ENCODE measurements at places on chromosomes 6 and 20.

DNA sequence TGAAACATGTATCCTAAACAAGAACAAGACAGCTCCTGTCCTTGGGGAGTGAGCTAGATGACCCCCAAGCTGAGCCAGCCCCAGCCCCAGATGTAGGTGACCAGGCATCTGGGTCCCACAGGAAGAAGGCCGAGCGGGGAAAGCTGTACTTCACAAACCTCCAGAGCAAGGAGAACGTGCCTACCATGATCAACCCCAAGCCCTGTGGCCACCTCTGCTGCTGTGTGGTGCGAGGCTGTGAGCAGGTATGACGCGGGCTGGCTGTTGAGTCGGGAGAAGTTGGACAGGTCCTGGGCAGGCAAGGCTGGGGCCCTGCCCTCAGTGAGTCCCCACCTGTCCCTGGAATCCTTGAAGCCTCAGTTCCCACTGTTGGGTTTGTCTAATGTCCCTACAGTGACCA is 11.4 kb upstream of the CAPN11 start:
- DNase-seq: no peak

- DNase-seq: no peak
Observed at GRCh38 chr6:37204014-37204751, 34.2 kb downstream of the PIM1 start.

DNA sequence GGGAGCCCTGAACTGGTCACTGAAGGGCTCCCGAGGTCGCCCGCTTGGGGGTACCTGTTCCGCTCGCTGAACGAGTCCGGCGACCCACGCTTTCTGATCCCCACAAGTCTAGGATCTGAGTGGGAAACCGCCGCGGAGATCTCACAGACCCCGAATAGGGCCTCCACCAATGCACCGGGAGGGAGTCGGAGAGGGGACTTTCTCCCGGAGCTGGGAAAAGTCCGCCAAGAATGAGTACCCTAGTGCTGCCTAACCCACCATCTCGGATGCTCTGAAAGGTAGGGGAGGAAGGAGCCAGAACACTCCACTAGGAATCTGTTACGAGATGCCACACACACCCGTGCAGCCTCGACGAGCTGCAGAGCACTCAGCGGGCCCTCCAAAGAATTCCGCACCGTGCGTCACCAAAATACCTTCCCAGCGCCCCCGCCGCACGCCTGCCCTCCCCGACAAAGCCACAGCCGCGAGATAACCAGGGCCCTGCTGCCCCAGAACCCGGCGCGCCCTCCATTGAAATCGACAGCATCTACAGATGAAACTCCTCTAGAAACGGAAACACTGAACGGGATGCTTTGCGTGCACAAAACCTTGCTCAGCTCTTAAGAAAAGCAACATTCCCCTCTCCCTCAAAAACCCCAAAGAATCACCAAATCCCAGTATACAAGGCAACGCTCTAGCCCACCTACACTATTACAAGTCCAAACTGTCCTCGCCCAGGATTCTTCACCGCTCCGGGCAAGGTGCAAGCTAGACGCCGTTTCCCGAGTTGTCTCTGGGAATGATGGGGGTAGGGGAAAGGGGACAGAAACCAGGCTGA is 686 bp downstream of the COL12A1 start:
- DNase-seq: no peak

DNA sequence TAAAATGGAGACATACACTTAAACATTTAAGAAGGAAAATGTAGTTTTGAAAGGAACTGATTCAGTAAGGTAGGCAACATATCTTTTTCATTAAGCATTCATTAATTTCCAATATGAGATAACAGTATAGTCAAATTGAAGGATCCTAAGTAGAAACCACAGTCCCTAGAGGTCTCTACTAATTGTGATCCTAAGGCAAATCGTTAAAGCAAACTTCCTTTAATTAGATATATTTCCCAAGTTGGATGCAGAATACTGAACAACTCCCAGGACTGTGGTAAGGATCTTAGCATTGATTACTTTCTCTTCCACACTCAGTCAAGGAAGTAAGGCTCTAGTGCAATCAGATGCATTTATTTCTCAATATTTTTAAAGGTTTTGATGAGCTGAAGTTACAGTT is 604.1 kb upstream of the GJE1 start:
- DNase-seq: no peak

DNA sequence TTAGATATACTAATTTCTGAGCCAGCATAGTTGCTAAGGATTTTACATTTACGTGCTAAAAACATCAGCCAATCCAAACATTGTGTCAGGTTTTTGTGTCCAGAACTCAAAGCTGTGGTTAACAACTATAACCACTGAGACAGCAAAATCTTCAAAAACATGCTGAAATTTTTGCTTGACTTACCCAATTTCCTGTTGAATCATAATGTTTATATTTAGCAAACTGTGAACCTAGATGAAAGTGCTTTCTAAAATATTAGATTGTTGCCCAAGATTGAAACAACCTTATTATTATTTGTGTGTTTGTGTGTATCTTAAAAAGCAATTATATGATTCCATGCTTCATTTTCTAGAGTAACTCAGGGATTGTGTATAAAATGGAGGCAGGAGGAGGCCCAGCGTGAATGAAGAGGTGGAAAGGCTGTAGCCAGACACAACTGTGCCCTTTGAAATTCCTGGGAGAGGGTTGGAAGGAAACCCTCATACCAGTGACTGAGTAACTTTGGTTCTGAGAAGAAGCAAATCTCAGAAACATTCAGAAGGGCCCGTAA is 48.0 kb downstream of the ARMC2 start:
- no peak for DNase-seq

GRCh38 chr20:59207742-59208357 is 44.2 kb downstream of the ZNF831 start:
- peak; percentile 59 for DNase-seq

GRCh38 chr20:2179949-2180348 is 78.3 kb downstream of the STK35 start:
- DNase-seq: no peak

GRCh38 chr6:6714118-6714897 is 125.8 kb downstream of the LY86 start:
- no peak for DNase-seq

GRCh38 chr6:130826442-130827246 is 562 bp upstream of the SMLR1 start:
- DNase-seq: no peak

DNA sequence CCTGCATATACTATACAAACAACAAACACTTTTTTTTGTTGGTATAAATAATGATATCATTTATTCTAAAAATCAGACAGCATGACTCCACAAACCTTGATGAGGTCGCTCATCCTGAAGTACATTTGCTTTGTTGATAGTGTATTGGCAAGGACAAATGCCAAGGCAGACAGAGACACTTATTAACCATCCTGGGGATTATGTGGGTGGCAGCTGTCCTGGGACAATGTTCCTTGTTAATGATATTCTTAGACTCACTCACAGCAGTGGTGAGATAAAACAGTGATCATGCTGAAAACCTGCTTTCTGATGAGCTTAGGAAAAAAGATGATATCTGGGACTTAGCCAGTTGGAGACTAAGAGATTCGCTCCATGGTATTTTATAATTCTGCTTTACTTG is 85.4 kb upstream of the OGFRL1 start:
- DNase-seq: no peak

DNA sequence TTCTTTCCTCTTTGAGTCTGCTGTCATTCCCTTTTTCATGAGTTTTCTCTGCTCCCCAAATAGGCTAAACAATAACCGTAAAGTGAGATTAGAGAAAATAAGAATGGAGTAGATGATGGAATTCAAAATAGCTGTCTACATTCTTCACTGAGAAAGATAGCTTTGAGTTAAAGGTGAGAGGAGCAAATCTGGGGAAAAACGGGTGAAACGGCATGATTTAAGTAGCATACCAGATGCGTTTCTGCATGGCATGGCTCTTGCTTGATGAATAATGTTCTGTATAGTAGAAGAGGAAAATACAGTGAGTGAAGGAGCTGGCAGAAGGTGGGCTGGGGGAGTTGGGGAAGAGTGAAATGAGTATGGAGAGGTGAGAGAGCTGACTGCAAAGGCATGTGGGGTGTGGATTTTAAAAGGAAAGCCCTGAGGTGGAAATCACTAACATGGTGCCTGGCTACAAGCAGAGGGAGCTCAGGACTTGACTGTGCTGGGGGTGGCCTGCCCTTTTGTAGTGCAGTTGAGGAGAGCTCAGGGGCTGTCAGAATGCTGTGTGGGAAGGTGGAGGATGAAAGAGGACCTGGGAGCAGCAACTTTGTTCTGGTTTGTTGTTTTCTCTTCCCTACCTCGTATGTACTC is 8.8 kb downstream of the BICRAL start:
- no peak for DNase-seq

DNA sequence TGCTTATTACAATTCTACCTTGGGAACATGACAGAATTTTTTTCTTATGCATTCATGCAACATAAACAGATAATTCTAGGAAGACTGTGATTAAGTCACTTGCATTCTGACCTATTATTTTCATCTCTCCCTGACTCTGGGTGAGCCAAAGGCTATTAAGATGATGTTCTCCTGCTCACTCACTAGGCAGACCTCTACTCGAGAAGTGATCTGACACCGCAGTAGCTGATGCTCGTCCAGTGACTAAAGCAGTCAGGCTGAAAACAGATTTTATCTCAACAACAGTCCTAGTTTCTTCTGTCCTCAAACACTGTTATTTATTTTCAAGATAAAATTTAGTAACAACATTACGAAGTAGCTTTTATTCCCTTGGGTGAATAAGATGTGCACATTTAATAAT is 17.3 kb downstream of the NAA20 start:
- DNase-seq: no peak

- DNase-seq: no peak
Observed at GRCh38 chr20:61162451-61162850, 89.6 kb upstream of the CDH4 start.

DNA sequence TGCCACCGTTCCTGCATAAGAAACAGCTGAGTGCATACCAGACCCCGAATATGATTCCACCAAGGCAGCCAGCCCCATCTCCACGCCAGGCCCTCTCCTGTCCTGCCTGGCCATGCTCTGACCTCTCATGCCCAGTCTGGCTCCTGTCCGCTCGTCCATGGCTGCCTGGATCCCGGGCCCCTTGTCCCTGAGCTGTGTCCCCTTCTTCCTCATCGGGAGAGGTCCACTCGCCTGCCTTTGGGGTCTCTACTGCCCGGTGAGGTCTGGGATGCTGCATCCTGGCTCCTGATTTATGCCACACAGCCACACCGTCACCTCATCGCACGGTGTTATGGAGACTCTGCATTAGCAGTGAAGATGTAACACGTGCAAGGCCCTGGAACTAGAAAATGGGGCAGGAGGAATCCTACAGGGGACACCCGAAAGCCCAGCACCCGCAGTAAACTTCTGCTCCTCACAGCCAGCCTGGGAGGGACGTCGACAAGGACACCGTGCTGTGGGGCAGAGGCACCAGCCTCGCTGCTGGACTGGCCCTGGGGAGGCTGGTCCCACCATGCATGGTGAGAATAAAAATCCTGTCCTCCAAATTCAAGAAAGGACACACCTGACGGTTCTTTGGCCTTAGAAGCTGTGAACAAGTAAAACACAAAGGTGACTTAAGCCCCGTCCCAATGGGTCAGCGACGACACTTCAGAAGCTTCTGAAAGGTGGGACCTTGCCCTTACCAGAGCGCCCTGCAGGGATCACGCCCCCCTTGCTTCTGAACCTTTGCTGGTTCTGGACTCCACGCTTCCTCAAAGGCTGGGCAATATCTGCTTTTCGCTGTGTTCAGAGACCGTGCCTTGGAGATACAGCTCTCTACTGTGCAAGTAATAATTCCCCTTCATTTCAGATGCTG is 103.0 kb downstream of the DLL1 start:
- no peak for DNase-seq

DNA sequence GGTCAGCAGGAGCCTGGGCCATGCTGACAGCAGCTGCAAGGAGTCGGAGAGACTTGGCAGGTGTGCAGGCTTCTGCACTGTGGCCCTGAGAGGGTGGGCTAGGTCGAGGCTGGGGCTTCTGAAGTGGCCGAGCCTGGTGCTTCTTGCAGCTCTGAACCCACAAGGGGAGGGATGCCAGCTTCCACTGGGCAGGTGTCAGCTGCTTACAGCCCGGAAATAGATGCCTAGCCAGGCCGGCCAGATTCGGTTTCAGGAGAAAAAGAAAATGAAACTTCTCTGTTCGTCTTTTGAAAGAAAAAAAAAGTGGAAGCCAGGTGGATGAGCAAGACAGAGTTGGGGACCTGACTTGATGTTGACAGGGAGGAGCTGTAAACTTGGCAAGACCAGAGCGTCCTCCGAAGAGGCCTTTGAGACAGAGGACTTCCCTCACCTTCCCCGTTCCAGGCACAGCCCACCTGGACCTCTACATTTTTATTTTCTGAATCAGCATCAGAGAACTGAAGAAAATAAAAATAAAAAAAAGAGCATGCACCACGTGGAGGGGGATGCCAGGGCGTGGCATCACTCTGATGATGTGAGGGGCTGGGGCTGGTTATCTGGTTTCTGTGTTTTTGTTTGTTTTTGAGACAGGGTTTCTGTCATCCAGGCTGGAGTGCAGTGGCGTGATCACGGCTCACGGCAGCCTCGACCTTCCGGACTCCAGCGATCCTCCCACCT is at the start of gene ZBP1:
Gene ZBP1 (minus strand): TSS at position 153 of the 717 bp plus-strand sequence. CDS start 131 bp downstream, at position 22.
- peak; percentile 29 for DNase-seq

GRCh38 chr6:82264824-82265223 is 17.3 kb upstream of the IBTK start:
- DNase-seq: no peak

- DNase-seq: no peak
Observed at GRCh38 chr6:34912715-34913464, 23.8 kb downstream of the ANKS1A start.

- DNase-seq: no peak
Observed at GRCh38 chr20:54345821-54346220, 129.6 kb upstream of the DOK5 start.

- DNase-seq: no peak
Observed at GRCh38 chr20:36861875-36862801, 13.8 kb upstream of the TLDC2 start.

DNA sequence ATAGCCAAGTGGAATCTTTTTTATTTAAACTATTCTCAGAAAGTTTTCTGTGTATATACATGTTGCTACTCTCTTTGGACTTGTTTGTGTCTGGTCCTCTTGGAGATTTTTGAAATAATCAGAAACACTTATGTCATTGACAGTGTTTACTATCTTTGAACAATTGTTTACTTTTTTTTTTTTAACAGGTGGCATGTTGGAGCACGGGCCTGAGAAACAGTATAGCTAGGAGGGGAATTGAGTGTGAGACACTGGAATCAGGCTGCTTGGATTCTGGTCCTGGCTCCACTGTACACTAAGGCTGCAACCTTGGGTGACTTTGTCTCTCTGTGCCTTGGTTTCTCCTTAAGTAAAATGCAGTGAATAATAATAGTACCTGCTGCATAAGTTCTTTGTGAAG is 279.6 kb downstream of the PRL start:
- DNase-seq: no peak

- DNase-seq: no peak
Observed at GRCh38 chr6:101722991-101723579, 329.6 kb downstream of the GRIK2 start.

GRCh38 chr20:14711652-14712051 is 374.2 kb upstream of the FLRT3 start:
- DNase-seq: no peak

DNA sequence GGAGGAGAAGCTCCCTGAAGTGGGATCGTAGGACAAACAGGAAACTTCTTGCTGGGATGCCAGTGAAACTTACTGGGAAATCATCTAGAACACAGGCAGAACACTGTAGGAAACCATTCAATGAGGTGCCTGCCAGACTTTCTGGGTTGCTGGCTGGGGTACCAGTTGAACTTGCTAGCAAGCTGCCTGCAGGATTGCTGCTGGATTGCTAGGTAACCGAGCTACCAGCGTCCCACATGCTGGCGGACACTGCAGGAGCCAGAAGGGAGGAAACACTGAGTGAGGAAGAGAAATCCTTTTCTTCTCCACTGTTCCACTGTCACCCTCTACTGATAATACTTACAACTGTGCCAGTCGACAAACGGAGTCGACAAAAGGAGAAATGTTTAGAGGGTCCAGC is 91.3 kb upstream of the SLC35B3 start:
- DNase-seq: no peak

- no peak for DNase-seq
Observed at GRCh38 chr20:41437836-41438235, 71.2 kb upstream of the EMILIN3 start.
